Right renal cortex interstitium (tissue), 3 donors: ENCODE measurements at places on chromosomes 4 and X. TPM values are rescaled to one million over a fixed set of nuclear protein-coding genes. Genes with fewer than 3 reads are reported as not detected.
A peak's percentile ranks its signal among the peaks of the same experiment; 100 is the strongest.

DNA sequence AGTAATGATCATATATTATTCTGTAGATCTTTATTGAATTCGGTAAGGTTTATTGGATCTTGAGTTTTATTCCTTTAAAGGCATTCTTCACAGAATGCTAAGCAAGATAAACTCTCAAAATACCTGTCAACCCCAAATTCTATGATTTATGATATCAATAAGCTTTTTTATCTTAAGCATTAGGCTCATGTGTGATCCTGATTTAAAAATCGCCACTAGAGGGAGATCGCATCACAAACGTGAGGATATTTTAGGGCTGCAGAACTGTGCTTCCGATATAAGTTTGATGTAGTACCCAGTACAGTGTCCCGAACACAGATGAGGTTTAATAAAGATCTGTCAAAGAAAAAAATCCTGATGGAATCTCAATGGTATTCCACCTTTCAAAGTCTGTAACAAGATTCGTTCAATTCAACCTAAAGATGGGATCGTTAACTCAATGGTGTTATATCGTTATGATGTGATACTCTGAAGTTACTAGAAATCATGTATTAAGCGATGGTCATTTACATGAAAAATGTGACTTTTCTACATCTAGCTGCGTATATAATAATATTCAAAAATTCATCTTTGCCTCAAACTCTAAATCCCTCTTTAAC, 169.0 kb downstream of the CORIN start:
- DNase-seq = peak; percentile 51

DNA sequence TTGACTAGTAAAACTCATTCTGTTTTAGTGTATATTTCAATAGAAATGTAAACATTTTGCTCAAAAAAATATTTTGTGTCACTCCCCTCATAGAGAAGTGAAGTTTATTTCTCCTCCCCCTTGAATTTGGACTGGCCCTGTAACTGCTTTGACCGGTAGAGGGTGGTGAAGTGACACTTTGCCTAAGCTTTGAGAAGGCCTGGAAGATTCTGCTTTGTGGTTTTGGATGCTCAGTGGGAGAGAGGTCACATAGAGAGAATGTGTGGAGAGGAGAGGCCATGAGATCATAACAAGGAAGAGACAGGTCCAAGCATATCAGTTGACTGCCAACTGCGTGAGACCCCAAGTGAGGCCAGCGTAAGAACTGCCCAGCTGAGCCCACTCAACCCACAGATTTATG, 19.1 kb upstream of the ARX start:
- no peak for DNase-seq

Gene TCEAL5
- 17.0 TPM for polyA plus RNA-seq

- no peak for DNase-seq
These were observed 422.4 kb upstream of the BOD1L1 start for GRCh38 chr4:14049946-14050345.

GRCh38 chr4:115834441-115834840, 721.0 kb upstream of the NDST4 start:
- DNase-seq = no peak

- DNase-seq = no peak
These were observed 66.9 kb upstream of the C4orf50 start for GRCh38 chr4:6085028-6085690.

GRCh38 chr4:109589605-109590004, 29.6 kb downstream of the MCUB start:
- DNase-seq = no peak
